Endodermal cell (in vitro differentiated cells): ENCODE measurements at places on chromosomes 13 and 19. TPM values are rescaled to one million over a fixed set of nuclear protein-coding genes. Genes with fewer than 3 reads are reported as not detected.

DNA sequence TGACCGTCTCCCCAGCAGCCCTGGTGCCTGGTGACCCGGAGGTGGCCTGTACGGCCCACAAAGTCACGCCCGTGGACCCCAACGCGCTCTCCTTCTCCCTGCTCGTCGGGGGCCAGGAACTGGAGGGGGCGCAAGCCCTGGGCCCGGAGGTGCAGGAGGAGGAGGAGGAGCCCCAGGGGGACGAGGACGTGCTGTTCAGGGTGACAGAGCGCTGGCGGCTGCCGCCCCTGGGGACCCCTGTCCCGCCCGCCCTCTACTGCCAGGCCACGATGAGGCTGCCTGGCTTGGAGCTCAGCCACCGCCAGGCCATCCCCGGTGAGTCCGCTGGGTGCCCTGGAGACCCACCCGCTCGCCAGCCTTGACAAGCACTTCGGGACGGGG is 2.2 kb downstream of the MADCAM1 start:
- DNase-seq, result no peak

GRCh38 chr13:66835040-66835628 is 395.0 kb downstream of the PCDH9 start:
- peak; percentile 53 for DNase-seq

DNA sequence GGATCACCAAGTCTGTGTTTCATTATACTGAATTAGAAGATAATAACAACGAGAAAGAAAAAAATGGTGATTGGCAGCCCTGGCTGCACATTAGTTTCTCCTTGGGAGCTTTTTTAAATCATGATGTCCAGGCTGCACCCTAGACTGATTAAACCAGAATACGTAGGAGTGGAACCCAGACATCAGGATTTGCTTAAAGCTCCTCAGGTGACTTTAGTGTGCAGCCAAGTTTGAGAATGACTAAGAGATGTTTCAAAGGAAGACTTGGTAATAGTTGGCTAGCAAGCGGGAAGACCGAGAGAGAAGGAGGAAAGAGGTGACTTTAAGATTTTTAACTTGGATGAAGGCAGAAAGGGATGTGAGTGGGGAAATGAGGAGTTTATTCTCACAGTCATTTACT is 71.4 kb upstream of the SERP2 start:
- no peak for DNase-seq

- DNase-seq, result peak; percentile 66
Measured at GRCh38 chr19:16180611-16181010, 4.6 kb upstream of the FAM32A start.

GRCh38 chr13:96677029-96677428 is 317.2 kb downstream of the OXGR1 start:
- DNase-seq, result no peak

DNA sequence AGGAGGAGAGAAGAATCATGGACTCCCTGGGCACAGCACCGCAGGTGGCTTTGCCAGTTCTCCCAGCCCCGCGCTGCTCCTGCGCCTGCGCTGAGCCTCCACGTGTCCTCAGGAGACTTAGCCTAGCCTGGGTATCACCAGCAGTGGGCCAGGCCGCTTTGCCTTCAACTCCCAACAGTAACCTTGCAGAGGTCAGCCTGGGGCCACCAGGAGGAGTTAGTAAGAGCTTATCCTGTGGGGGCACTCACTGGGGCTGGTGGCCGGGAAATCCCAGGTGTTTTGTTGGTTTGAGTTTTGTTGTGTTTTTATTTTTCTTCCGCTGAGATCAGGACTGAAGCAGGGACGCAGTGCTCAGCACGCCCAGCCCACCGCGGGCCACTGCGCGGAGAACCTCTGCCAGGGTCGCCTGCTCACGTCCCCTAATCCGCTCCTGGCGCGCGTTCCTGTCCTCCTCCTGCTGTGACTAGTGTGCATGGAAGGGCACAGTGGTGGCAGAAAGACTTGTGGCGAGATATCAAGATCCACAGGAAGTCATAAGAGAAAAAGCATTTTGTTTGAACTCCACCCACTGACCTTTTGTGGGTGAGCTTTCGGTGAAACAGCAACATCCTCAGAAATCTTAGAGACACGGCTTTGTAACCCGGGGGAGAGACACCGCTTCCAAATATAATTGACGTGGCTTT is 207.4 kb upstream of the RFC3 start:
- peak; percentile 84 for DNase-seq

- DNase-seq, result no peak
Measured at GRCh38 chr13:43422116-43422515, 364.7 kb downstream of the ENOX1 start.

GRCh38 chr13:25881136-25881926 is 170.5 kb downstream of the SHISA2 start:
- DNase-seq, result no peak

DNA sequence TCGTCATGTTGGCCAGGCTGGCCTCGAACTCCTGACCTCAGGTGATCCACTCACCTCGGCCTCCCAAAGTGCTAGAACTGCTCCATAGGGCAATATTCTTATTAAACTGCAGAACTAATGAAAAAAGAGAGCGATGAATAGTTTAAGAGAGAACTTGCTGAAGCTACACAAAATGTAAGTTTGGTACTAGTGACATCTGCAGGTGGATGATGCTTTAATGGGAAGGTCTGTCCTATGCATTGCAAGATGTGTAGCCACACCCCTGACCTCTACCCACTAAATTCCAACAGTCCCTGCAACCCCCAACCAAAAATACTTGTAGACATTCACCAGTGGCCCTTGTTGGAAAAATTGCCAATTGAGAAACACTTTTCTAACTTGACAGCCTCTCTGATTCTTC is 117.8 kb downstream of the NALCN start:
- DNase-seq, result no peak

Gene SIGLEC12
- total RNA-seq, result not detected in 2 replicates

Gene ZNF324B
- 5.2 and 6.0 TPM in 2 replicates for total RNA-seq

Gene PTGIR
- total RNA-seq, result not detected in 3 replicates

Gene USHBP1
- total RNA-seq, result 4.8 to 6.9 TPM (median 6.2 TPM) in 3 replicates

Gene SUGP1
- total RNA-seq, result 64.2 to 82.0 TPM (median 72.2 TPM) in 3 replicates

Gene PTH2
- not detected in 3 replicates for total RNA-seq

Gene PRODH2
- total RNA-seq, result 0.93 and 1.0 TPM in 2 replicates

Gene CNFN
- total RNA-seq, result 4.2 to 5.2 TPM (median 5.0 TPM) in 3 replicates

Gene CGB5
- total RNA-seq, result not detected in 3 replicates
